ENCODE measurements at places on chromosomes 5 and 9.

DNA sequence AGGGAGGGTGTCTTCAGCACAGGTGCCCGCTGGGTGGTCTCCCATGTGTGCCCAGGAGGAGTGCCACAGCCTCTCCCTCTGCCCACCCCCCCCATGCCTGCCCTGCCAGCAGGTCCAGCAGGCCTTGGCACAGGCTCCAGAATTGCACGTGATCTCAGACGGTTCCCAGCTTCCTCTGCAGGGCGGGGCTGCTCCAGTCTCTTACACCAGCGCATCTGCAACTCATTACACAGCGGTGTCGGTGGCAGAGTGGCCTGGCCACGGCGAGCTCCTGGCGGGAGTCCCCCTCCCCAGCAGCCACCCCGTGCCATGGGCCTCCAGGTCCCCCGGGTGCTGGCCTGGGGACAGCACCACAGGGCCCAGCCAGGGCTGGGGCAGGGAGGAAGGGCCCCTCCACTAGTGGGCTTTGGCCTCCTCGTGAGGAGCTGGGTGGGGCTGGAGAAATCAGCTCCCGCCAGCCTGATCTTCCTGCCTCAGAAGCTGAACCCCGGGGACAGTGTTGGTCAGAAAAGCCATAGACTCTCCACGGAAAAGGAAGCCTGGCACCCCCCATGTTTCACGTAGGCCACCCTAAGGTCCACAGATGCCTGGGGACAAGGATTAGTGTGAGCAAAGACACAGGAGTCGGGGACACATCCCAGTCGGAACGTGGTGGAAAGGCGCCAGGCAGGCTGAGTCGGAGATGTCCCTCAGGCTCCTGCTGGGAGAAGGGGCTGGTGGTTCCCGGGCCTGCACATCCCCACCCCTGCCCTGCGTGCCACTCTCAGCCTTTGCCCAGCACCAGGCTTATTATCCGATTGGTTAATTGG lies 40.2 kb downstream of the RXRA start:
- no peak for DNase-seq

GRCh38 chr9:35859310-35859989 lies 10.8 kb downstream of the OR13J1 start:
- DNase-seq = no peak

DNA sequence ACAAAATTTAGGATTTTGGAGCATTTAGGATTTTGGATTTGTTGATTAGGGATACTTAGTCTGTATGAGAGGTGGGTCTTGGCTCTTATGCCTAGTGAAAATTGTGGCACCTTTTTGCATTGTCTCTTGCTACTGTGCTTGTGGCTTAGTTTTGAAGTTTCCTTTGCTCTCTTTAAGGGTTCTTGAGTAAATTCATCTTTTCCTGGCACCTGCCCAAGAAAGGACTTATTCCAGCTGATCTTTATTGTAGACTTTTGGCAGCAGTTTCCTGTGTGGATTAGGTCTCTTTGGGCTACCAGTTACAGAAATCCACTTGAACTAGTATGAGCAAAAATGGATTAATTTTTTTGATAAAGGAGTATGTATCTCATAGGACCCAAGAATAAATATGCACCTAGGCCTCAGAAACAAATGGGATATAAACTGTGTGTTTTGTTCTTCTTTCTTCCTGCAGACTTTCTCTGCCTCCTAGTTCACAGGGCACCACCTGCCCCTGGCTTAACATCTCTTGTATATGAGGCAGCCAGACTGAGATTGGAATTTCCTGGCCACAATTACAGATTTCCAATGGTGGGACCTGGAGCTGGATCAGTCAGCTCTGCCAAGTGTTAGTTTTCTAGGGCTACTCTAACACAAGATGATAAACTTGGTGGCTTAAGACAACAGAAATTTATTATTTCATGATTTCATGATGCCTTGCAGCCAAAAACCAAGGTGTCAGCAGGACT lies 44.6 kb downstream of the FOCAD start:
- DNase-seq = no peak

DNA sequence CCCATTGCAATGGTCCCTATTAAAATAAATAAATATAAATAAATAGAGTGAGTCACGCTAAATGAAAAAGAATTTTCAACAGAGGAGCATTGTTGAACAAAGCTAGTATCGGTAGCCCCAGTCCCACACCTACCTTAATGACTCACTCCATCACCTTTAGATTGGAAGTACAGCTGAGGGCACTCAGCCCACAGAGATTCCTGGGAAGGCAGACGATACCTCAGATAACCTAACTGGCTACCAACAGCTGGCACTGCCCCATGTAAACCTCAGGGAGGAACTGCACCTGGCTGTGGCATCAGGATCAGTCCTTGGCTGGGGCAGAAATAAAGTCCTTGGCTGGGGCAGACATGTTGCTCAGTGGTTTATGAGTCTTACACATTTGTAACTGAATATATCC lies 49.3 kb downstream of the SPRY4 start:
- no peak for DNase-seq

- DNase-seq = no peak
Observed at GRCh38 chr9:101840694-101841188, 102.3 kb upstream of the GRIN3A start.

DNA sequence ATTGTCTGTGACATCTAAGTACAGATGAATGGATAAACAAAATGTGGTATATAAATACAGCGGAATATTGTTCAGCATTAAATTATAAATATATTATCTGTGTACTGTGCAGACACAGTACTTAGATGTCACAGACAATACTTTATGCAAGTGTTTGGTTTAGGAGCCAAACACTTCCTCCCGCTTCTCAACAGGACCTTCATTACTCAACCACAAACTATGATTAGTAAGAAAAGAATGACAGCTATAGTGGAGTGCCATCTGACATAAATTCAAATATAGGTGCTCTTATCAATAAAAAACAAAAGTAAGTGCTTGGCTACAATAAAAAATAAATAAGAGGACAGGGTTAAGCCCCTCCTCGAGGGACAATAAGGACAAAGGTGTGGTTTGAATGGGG lies 38.9 kb upstream of the STX17 start:
- no peak for DNase-seq

DNA sequence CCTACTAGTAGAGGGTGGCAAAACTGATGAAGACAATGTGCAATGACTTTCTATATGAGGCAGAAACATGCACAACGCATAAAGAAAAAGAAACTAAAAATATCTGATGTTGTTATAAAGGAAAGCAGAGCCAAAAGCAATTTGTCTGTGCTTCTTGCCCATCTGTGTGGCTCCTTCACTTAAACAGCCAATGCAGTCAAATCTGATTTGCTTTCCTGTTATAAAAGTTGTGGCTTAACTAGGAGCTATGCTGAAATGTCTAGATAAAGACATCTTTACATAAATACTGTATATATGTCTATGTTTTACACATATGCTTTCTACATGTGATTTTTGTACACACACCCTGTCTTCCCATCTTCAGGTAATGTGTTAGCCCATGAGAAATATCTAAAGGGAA lies 508.2 kb downstream of the CETN3 start:
- DNase-seq = no peak

DNA sequence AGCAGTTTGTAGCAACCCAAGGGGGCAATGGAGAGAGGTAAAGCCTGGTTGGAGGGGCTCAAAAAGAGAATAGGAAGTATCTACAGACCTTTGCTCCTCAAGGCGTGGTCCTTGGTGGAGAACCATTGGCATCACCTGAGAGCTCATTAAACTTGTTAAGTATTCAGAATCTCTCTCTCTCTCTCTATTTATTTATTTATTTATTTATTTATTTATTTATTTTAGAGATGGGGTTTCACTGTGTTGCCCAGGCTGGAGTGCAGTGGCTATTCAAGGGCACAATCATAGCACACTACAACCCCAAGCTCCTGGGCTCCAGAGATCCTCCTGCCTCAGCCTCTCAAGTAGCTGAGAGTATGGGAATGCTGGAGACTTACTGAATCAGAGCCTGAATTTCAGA lies 193.1 kb upstream of the ADCY2 start:
- no peak for DNase-seq

DNA sequence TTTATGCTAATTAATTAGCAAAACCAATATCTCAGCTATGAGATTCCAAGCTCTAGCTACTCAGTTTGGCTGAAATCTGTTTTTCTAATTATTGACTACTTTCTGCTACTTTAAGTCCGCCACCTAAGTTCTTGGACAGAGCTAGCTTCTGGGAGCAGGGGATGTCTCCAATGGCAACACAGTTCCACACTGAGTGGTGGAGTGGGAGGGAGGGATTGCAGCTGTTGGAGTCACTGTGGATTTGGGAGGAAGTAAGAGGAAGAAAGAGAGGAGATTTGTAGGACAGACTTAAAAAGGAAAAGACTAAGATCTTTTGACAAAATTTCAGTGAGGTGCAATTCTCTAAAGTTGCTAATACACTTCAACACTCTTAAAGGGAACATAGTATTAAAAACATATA lies 450.8 kb downstream of the NFIB start:
- no peak for DNase-seq

DNA sequence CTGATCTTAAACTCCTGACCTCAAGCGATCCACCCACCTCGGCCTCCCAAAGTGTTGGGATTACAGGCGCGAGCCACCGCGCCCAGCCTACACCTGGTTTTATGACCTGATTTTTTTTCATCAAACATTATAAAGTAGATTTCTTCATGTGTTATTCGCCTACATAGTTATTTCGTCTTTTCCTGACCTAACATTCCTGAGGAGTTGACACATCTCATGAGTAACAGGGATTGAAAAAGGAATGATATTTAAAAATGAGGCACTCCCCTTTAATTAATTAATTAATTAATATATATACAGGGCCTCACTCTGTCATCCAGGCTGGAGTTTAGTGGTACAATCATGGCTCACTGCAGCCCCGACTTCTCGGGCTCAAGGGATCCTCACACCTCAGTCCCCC lies 20.2 kb upstream of the MTMR12 start:
- no peak for DNase-seq

DNA sequence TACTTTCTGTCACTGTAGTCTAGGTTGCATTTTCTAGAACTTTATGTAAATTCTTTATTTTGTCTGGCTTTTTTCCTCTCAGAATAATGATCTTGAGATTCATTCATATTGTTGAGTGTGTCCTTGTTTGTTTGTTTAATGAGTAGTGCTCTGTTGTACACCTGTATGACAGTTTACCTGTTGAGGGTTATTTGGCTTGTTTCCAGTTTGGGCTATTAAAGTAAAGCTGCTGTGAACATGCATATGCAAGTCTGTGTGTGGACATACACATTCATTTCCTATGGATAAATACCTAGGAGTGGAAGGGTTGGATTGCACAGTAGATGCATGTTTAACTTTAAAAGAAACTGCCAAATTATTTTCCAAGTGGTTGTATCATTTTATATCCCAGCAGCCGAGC lies 30.4 kb downstream of the MVB12B start:
- DNase-seq = no peak

- no peak for DNase-seq
Observed at GRCh38 chr5:31736127-31736526, 97.2 kb downstream of the PDZD2 start.

- DNase-seq = no peak
Observed at GRCh38 chr9:137458194-137459151, 661 bp downstream of the NSMF start.

DNA sequence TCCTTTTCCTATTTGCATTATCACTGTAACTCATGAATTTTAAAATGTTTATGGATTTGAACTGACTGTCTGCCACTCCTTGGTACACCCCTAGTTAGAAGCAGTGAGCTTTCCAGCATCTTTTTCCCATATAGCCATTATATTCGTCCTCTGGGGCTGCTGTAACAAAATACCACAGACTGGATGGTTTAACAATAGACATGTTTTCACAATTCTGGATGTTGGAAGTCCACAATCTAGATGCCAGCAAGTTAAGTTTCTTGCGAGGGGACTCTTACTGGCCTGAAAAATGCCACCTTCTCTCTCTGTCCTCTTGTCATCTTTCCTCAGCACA lies 530.0 kb downstream of the SEMA5A start:
- no peak for DNase-seq

- DNase-seq = no peak
Observed at GRCh38 chr9:19231126-19231903, 822 bp downstream of the DENND4C start.

- DNase-seq = no peak
Observed at GRCh38 chr5:148791696-148792095, 34.7 kb upstream of the ADRB2 start.

- DNase-seq = no peak
Observed at GRCh38 chr9:127569886-127570401, 42.1 kb upstream of the STXBP1 start.

DNA sequence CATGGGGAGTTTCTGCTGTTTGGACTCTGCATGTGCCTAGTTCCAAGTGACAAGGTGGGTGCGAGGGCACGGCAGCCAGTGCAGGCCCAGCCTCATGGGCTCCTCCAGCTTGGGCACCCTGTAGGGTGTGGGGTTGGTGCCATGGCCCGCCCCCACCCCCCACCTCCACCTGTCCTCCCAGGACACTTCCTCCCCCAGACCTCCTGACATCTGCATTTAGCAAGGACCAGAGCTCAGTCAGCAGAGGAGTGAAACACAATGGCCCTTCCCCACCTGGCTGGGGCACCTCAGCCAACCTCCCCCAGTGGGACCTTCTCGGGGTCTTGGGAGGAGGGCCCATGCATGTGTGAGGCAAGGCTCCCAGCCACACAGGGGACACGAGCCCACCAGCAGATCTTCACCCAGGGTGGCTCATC lies 1.9 kb upstream of the NKD2 start:
- no peak for DNase-seq

GRCh38 chr5:1817261-1818043 lies 16.2 kb downstream of the NDUFS6 start:
- no peak for DNase-seq

GRCh38 chr9:135116881-135117280 lies 29.4 kb downstream of the OLFM1 start:
- no peak for DNase-seq

DNA sequence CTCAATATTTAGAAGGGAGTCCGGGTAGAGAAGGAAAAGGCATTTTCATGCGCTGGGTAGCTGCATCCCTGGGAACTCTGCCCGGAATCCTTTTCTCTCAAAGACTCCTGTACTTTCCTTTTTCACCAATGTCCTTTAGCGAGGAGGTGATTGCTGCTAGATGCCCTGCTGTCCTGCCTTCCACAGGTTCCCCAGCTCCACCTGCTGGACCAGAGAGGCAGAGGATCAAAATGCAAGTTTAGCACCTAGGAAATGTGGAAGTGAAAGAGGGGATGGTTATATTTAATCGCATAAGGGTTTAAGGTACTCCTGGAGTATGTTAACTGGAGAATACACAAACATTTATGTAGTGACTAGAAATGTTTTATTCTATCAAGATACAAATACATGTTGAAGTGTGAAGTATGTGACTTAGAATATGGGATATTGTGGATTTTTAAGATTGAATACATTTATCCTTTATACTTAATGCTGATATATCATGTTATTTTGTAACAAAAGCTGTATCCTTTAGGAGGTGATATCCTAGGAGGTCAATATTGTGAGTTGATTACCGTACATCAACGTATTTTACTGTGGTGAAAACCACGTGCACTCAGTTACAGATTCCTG lies 145.7 kb downstream of the ARHGAP26 start:
- DNase-seq = no peak

- no peak for DNase-seq
Observed at GRCh38 chr5:112956606-112957005, 20.0 kb upstream of the DCP2 start.

DNA sequence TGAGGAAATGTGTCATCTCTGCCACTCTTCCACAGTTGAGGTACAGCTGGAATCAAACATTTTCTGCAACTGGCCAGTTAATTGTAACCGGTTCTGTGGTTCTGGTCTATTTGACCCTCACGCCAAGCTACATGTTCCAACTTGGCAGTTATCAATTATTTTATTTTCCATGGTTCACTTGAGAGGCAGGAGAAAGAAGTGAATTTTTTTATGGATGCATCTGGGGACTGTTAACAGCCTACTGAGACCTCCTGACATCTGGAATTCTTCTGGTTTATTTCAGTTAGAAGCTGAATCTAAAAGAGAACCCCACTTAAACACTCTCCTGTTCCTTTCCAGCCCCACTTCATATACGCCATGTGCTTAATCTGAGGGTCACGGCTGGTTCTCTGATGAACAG lies 372.3 kb downstream of the DNAH5 start:
- no peak for DNase-seq

Data from NCI-H187 treated with DMSO at 0.1 percent for 48 hours (cell line).